ENCODE measurements at places on chromosomes 16 and 17. TPM values are rescaled to one million over a fixed set of nuclear protein-coding genes. Genes with fewer than 3 reads are reported as not detected.

DNA sequence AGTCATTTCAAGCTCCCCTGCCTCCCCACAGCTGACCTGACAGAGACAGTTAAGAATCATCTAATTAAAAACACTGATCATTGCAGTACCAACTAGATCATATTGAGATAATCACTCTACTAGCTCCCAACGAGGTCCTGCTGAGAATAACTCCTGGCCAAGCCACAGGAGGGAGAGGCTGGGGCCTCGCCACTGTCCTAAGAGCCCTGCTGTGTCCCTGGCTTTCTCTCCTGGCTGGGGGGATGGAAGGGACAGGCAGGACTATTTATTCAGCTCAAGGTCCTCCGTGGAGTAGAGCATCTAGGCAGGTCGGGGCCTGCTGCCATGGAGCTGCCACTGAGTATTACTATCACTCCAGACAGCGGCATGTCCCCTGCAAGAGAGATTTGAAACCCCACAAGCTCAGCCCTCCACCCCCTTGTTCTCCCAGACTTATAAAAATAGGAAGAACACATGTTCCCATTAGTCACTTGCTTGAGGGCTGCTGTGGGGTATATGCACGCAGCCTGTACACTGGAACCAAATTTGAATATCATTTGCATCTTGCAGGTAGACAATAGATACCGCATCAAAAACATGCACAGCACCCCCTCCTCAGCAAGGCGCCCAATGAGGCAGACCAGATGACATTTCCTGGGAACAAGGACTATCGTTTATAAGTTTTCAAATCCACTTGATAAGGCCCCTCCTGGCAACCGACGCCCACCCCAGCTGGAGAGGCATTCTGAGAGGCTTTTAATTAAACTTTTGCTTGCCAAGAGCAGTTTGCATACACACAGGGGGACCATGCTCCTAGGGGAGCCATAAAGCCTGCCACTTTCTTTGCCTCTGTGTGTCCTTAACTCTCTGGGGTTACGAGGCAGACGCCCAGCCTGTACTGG lies 385.2 kb upstream of the ZFHX3 start:
- no peaks in the 10 kb centered on the region for H3K4me1 ChIP-seq
- no peak overlapping the region for H3K27ac ChIP-seq
- no peak overlapping the region for H3K4me3 ChIP-seq
- H3K36me3 ChIP-seq: no peaks in the 10 kb centered on the region

GRCh38 chr16:54171626-54172537 lies 114.7 kb downstream of the IRX3 start:
- H3K36me3 ChIP-seq: no peaks in the 10 kb centered on the region
- no peaks in the 10 kb centered on the region for H3K27me3 ChIP-seq
- H3K4me1 ChIP-seq: no peaks in the 10 kb centered on the region
- no peak overlapping the region for H3K4me3 ChIP-seq
- H3K27ac ChIP-seq: no peak overlapping the region
- no peak for DNase-seq

Gene RASD1
- 1.1 TPM for total RNA-seq

- DNase-seq: no peak
- H3K27ac ChIP-seq: no peak overlapping the region
- no peaks in the 10 kb centered on the region for H3K36me3 ChIP-seq
- H3K4me3 ChIP-seq: no peak overlapping the region
Measured at GRCh38 chr17:78883533-78884131, 19.4 kb downstream of the CEP295NL start.

All from CD8-positive, alpha-beta memory T cell (primary cell).